ENCODE measurements at places on chromosomes 12 and 14. TPM values are rescaled to one million over a fixed set of nuclear protein-coding genes. Genes with fewer than 3 reads are reported as not detected.

Gene KLRF2
- total RNA-seq: not detected

Gene IL31
- not detected for total RNA-seq

Gene ATXN7L3B
- total RNA-seq: 18.4 TPM

Gene SCFD1
- 75.9 TPM for total RNA-seq

Gene KCNJ8
- not detected for total RNA-seq

Gene AKAP3
- 0.86 TPM for total RNA-seq

Gene DCN
- total RNA-seq: not detected

Gene GARIN6
- total RNA-seq: not detected

Gene AQP6
- not detected for total RNA-seq

Gene TMTC1
- total RNA-seq: not detected

Gene AKAP6
- total RNA-seq: 0.31 TPM

Gene KRT2
- not detected for total RNA-seq

Gene PIWIL1
- total RNA-seq: not detected

- DNase-seq: no peak
- H3K4me1 ChIP-seq: no peaks in the 10 kb centered on the region
- no peak overlapping the region for H3K27ac ChIP-seq
- H3K27me3 ChIP-seq: peaks cover 35% of the 10 kb centered on the region
- no peak overlapping the region for H3K4me3 ChIP-seq
Measured at GRCh38 chr12:94779485-94779884, 129.1 kb upstream of the TMCC3 start.

GRCh38 chr12:132543298-132544079 lies 53.5 kb downstream of the FBRSL1 start:
- no peak overlapping the region for H3K4me3 ChIP-seq
- no peak for DNase-seq
- no peaks in the 10 kb centered on the region for H3K36me3 ChIP-seq
- no peak overlapping the region for H3K27ac ChIP-seq
- H3K27me3 ChIP-seq: no peaks in the 10 kb centered on the region
- peaks cover 6% of the 10 kb centered on the region for H3K4me1 ChIP-seq

DNA sequence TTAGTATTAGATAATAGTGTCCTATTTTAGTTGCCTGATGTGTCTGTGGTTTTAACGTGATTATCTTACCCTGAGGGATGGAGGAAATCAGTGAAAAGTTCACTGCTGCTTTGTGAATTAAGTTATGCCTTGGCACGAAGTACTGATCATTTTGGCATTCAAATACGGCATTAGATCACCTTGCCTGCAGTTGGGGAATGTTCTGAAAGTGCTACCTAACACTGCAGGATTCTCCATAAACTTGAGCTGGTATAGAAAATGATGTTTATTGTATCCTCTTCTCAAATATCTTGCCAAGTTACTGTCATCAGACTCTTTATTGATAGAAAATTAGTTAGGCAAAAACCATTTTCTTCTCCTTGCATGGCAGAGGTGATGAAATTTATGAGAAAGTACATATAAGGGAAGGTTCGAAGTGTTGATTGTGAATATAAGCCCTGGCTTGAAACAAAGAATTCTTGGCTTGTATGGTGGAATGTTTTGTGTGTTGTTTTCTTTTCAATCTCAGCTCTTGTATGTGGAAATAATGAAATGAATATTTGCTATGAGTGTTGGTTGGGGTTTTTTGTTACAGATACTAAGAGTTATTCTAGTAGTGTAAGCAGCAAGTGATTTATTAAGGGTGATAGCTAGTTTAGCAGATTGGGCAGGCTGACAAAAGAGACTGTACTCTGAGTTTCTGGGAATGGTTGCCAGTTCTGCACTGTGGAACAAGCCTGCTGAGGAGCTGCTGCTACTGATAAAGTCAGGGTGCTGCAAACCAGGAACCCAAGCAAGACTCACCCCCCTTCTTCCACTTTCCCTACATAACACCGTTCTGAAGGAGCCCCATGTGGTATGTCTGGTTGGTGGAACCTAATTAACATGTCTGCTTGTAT lies 448.3 kb downstream of the PCNX1 start:
- no peak for DNase-seq
- H3K27me3 ChIP-seq: no peaks in the 10 kb centered on the region
- no peak overlapping the region for H3K4me3 ChIP-seq
- H3K4me1 ChIP-seq: peaks cover 48% of the 10 kb centered on the region
- H3K27ac ChIP-seq: no peak overlapping the region

GRCh38 chr14:55562135-55562534 lies 17.9 kb upstream of the KTN1 start:
- no peak overlapping the region for H3K27ac ChIP-seq
- no peaks in the 10 kb centered on the region for H3K36me3 ChIP-seq
- peaks cover 16% of the 10 kb centered on the region for H3K27me3 ChIP-seq
- no peak for DNase-seq

- no peak overlapping the region for H3K27ac ChIP-seq
- H3K4me3 ChIP-seq: no peak overlapping the region
- no peaks in the 10 kb centered on the region for H3K4me1 ChIP-seq
- no peaks in the 10 kb centered on the region for H3K36me3 ChIP-seq
- H3K27me3 ChIP-seq: peaks cover 27% of the 10 kb centered on the region
- DNase-seq: no peak
Measured at GRCh38 chr14:22282417-22282816, 306.6 kb downstream of the DAD1 start.

DNA sequence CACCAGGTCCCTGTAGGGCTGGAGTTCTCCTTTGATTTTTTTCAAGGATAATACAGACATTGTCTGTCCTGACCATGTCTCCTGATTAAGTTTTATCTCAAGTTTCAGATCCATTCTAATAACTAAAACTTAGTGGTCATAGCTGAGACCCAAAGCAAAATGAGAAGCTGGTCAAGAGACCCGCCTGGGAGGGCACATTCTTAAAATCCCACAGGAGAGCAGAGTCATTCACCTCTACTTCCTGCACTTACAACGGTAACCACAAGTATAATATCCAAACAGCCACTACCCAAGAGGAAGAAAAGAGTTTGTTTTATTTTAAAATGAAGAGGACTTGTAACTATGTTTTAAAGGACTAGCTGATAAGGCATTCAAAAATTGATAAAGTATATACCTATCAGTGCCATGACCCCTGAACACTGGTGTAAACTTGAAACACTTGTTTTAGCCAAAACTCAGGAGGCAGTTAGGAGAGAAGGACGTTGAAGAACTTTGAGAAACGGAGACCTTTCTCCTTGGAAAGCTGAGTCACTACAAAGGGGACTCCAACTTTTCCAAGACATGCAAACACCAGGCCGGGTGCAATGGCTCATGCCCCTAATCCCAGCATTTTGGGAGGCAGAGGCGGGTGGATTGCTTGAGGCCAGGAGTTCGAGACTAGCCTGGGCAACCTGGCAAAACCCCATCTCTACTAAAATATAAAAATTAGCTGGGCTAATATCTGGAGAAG lies 478.2 kb downstream of the GLT1D1 start:
- H3K27ac ChIP-seq: no peak overlapping the region
- peaks cover 9% of the 10 kb centered on the region for H3K27me3 ChIP-seq
- no peak overlapping the region for H3K4me3 ChIP-seq

DNA sequence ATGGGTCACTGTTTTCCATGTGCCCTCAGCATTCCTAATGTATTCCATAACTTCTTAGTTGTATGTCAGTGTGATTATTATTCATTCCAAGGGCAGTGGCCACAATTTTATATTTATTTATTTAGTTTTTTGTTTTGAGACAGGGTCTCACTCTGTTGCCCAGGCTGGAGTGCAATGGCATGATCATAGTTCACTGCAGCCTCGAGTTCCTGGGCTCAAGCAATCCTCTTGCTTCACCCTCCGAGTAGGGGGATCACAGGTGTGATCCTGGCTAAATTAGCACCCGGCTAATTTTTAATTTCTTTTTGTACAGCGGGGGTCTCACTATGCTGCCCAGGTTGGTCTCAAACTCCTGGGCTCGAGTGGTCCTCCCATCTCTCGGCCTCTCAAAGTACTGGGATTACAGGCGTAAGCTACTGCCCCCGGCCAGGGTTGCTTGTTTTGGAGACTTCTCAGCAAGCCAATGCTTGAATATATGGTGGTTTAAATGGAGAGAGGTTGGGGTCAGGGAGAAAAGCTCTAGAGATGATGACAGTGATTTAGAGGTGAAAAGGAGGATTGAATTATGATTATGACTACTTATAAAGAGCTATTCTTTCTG lies 7.6 kb downstream of the GPRC5A start:
- H3K4me1 ChIP-seq: peaks cover 14% of the 10 kb centered on the region
- H3K36me3 ChIP-seq: no peaks in the 10 kb centered on the region
- H3K27me3 ChIP-seq: peaks cover 34% of the 10 kb centered on the region
- peak overlapping the region; percentile 17 for H3K4me3 ChIP-seq
- peak overlapping the region; percentile 55 for H3K27ac ChIP-seq
- no peak for DNase-seq

DNA sequence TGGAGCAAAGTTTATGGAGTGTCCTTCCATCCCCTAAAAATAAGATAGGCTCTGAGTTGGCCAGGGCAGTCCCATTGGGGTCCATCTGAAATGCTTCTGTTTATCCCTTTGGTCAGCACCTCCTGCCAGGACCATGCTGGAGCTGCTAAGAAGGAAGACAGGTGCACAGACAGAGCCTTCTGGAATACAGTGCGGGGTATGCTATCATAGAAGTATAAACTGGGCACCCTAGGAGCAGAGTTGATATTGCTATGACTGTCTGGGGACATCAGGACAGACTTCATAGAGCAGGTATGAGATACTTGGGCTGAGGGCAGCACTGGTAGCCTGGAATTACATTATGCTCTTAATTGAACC lies 170.4 kb upstream of the HIF1A start:
- peaks cover 74% of the 10 kb centered on the region for H3K4me1 ChIP-seq
- H3K27ac ChIP-seq: peak overlapping the region; percentile 100
- no peak for DNase-seq
- no peaks in the 10 kb centered on the region for H3K27me3 ChIP-seq
- peak overlapping the region; percentile 85 for H3K4me3 ChIP-seq

DNA sequence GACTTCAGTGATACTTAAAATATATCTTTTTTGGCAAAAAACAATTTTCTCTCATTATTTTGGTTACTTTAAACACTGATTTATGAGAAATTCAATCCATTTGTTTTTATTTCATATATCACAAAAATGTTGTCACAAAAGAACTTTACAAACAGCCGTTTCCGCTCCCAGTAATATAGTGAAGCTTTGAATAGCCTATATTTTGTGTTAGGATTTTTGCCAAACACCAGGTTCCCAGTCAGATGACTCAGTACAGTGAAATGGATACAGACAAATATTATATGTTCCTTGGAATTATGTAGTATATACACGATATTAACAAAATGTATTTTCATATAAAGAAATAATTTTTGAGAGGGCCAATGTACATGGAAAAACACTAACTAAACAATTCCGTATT lies 411.1 kb downstream of the CCER1 start:
- no peaks in the 10 kb centered on the region for H3K27me3 ChIP-seq
- no peaks in the 10 kb centered on the region for H3K36me3 ChIP-seq
- no peak overlapping the region for H3K4me3 ChIP-seq
- no peak overlapping the region for H3K27ac ChIP-seq
- H3K4me1 ChIP-seq: no peaks in the 10 kb centered on the region

GRCh38 chr14:52917735-52918134 lies 33.1 kb downstream of the FERMT2 start:
- H3K4me1 ChIP-seq: peaks cover 24% of the 10 kb centered on the region
- H3K36me3 ChIP-seq: no peaks in the 10 kb centered on the region
- H3K4me3 ChIP-seq: peak overlapping the region; percentile 53
- no peaks in the 10 kb centered on the region for H3K27me3 ChIP-seq
- peak overlapping the region; percentile 70 for H3K27ac ChIP-seq

GRCh38 chr12:82619644-82620043 lies 67.1 kb upstream of the TMTC2 start:
- no peak for DNase-seq
- no peaks in the 10 kb centered on the region for H3K4me1 ChIP-seq
- no peak overlapping the region for H3K4me3 ChIP-seq
- no peak overlapping the region for H3K27ac ChIP-seq
- no peaks in the 10 kb centered on the region for H3K36me3 ChIP-seq

DNA sequence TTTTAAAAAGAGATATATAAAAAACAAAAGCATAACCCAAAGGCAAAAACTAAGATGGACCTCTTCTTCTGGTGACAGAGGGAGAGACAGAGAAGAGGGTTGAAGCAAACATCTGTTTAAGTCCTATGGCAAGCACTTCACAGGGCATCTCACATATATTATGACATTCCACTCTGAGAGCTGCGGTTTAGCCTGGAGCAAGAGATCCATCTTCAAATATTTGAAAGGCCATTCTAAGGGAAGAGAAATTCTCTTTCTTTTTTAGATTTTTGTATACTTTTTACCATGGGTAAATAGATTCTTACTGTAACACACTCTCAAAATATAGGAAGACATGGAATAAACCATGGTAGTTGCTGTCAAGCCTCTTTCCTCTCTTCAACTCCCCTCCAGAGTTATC lies 204.1 kb downstream of the GXYLT1 start:
- no peak overlapping the region for H3K27ac ChIP-seq
- H3K4me1 ChIP-seq: no peaks in the 10 kb centered on the region
- no peak overlapping the region for H3K4me3 ChIP-seq
- peaks cover 5% of the 10 kb centered on the region for H3K27me3 ChIP-seq
- no peaks in the 10 kb centered on the region for H3K36me3 ChIP-seq

- peak; percentile 69 for DNase-seq
- peak overlapping the region; percentile 77 for H3K27ac ChIP-seq
- no peaks in the 10 kb centered on the region for H3K36me3 ChIP-seq
- peaks cover 25% of the 10 kb centered on the region for H3K4me1 ChIP-seq
Measured at GRCh38 chr14:98138666-98139065, 1133.3 kb downstream of the BCL11B start.

GRCh38 chr12:120996133-120996746 lies 17.9 kb downstream of the HNF1A start:
- DNase-seq: no peak
- H3K4me1 ChIP-seq: no peaks in the 10 kb centered on the region
- H3K36me3 ChIP-seq: no peaks in the 10 kb centered on the region
- peaks cover 19% of the 10 kb centered on the region for H3K27me3 ChIP-seq
- H3K27ac ChIP-seq: no peak overlapping the region
